ENCODE measurements at places on chromosomes 2 and 18. TPM values are rescaled to one million over a fixed set of nuclear protein-coding genes. Genes with fewer than 3 reads are reported as not detected.

- no peak for DNase-seq
Observed at GRCh38 chr2:46302005-46302695, 4.9 kb downstream of the EPAS1 start.

- DNase-seq: no peak
Observed at GRCh38 chr2:112789186-112789585, 4.9 kb upstream of the IL1A start.

The CNDP1 gene
- polyA plus RNA-seq: 1.6 TPM

The DAW1 gene
- polyA plus RNA-seq: 0.52 TPM
